ENCODE measurements at places on chromosomes 2 and 18.
A peak's percentile ranks its signal among the peaks of the same experiment; 100 is the strongest.

GRCh38 chr2:23449831-23450331 lies 64.9 kb downstream of the KLHL29 start:
- DNase-seq, result no peak

- no peak for DNase-seq
Observed at GRCh38 chr2:16666449-16666801, 791 bp upstream of the CYRIA start.

DNA sequence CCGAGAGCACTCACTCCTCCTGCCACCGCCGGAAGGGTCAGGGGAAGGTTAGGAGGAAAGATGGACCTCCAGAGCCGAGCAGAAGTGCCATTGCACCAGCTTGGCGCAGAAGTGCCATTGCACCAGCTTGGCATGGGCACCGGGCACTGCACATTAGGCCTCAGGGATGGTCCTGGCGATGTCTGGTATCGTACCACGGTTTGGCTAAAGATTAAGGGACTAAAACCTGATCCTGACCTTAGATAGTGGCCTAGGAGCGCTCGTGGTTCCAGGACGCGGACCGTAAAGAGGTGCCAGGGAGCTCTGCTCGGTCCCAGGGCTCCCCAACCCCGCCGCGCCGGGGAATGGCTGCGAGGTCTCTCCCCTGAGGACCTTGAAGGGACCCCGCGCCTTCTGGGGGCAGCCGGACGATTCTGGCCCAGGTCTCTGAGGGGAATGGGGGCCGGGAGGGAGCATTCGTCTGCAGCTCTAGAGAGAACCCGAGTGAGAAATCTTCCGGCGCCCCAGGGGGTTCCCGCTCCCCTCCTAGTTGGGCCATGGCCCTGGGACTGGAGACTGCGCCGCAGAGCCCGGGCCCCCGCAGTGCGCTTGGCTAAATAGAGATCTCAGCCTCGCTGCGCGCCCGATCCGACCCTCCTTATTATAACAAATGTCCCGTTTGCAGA lies 1.8 kb downstream of the PAX8 start:
- DNase-seq, result no peak

GRCh38 chr18:70029163-70029562 lies 81.5 kb upstream of the CD226 start:
- no peak for DNase-seq

DNA sequence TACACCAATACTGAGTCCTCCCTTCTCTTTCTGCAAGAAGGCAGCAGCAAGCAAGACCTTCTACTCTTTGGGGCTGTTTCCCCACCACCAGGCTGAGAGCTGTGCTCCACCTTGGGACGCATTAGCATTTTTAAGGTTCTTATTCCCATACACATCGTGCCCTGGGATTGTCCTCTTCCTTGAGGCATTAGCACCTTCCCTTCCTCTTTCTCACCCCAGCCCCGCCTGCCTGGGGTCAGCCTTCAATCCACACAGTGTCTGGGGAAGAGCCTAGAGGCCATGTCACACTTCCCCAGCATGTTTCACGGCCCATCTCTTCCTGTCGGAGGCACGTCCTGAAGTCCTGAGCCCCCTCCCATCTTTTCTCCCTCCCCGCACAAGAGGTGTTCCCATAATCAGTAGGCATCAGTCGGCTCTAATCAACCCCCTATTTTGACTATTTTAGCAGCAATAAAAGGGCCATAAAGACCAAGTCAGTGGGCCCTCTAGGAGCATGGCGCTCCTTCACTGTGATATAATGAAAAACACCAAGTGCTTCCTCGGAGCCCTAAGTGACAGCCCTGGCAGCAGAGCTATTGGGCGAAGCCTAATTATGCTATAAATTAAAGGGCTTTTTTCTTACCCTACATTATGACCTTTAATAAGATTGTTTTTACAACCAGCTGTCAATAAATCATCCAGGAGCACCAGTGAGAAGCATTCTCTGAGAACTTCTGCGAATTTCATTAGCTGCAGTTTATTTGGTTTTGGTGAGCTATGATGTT lies 55.0 kb upstream of the PKDCC start:
- no peak for DNase-seq

DNA sequence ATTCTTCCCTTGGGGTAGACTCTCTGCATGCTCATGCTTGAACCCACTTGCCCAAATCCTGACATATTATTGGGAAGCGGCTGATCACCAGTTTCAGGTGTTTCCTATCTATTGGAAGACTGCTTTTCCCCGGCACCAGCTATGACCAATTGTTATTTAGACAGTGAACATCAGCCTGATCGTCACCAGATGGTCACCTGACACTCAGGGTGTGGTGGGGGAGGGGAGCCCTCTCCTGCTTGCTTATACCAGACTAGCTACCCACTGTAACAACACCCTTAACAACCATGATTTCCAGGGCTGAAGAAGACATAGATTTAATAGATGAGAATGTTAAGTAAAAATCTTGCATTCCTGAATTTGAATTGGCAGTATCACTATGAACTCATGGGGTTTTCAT lies 44.3 kb downstream of the RBM43 start:
- DNase-seq, result no peak

DNA sequence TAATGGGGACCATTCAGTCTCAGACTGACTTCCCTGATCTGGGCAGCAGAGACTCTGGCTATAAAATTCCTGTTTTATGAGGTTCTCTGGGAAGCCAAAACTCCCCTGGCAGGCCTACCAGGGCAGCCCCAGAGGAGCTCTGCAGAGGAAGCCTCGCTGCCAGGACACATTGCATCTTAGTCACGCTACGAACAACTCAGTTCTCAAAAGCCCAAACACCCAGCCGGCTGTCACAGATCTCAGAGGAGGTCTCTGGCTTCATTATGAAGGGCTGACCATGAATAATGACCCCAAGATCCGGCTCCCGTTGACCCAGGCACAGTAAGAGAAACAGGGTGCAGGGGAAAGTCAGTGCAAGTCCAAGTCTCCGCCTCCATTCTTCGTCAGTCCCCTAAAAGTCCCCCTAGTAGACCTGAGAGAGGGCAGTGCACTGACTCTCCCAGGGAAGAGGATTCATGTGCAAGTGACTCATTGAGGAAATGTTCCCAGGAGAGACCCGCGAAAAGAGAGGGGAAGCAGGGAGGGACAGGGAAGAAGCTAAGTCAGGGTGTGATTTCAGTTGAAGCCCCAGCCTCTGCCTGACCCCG lies 212.3 kb downstream of the CYP26B1 start:
- DNase-seq, result no peak

- no peak for DNase-seq
Observed at GRCh38 chr2:17517481-17518211, 594 bp downstream of the RAD51AP2 start.

DNA sequence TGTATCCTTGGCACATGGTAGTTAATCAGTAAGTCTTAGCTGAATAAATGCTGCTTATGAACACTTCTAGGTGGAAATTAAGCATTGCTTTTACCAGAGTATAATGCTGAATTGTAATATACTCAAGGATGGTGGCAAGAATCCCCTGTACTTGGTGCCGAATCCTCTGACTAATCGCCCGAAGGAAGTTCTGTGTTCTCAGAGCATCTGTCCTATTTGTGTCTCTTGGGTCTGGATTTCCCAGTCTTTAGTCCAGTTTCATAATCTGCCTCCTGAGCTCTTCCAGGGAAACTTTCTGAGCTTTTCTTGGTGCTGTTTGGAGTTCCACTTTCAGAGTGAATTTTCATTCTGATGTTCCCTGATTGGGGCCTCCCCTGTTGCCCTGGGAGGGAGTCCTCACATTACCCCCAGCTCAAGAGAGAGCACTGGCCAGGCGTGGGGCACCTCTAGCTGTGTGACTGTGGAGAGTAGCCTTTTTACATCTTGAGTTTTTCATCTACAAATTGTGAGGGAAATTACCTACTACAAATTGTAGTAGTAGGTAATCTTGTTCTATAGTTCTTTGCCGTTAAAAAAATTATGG lies 144.9 kb downstream of the LTBP1 start:
- DNase-seq, result no peak

GRCh38 chr2:18987592-18988073 lies 370.8 kb downstream of the OSR1 start:
- no peak for DNase-seq

DNA sequence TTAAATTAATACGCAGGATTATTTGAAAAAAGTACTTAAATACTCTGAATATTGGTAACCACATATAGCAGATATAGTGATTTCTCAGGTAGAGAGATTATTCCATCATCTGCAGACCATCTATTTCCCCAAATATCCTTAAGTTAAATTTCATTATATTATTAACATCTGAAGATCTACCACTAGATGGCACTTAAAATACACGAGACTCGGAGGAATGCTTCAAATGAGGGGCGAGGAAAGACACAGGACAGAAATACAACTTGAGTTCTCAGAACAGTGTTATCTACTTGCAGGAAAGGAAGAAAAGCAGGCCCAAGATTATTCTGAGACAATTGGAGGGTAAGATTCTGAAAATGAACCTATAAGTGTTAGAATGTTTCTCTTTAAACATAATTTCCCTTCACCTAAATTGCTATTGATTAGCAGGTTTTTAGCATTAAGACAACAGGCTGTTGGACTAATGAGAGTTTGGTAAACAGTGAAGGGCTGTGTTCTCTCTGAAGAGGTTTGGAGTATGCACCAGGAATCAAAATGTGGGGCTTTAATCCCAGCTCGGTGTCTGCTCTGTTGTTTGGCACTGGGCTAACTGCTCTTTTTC lies 76.9 kb upstream of the GCFC2 start:
- DNase-seq, result no peak

GRCh38 chr18:23884681-23885375 lies 129.7 kb upstream of the TTC39C start:
- DNase-seq, result no peak

DNA sequence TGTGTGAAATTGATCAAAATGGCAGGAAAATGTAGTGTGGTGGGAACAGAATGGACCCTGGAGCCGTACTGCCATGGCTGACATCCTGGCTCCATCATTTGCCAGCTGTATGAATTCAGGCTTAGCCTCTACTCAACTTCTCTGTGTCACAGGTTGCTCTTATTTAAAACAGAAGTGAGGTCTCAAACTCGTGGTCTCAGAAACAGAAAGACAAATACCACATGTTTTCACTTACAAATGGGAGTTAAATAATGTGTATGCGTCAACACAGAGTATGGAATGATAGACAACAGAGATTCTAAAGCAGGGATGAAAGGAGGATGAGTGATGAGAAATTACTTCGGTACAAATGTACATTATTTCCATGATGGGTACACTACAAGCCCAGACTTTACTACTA lies 227.4 kb downstream of the DCC start:
- no peak for DNase-seq

GRCh38 chr2:59463426-59463825 lies 1090.0 kb downstream of the BCL11A start:
- no peak for DNase-seq

DNA sequence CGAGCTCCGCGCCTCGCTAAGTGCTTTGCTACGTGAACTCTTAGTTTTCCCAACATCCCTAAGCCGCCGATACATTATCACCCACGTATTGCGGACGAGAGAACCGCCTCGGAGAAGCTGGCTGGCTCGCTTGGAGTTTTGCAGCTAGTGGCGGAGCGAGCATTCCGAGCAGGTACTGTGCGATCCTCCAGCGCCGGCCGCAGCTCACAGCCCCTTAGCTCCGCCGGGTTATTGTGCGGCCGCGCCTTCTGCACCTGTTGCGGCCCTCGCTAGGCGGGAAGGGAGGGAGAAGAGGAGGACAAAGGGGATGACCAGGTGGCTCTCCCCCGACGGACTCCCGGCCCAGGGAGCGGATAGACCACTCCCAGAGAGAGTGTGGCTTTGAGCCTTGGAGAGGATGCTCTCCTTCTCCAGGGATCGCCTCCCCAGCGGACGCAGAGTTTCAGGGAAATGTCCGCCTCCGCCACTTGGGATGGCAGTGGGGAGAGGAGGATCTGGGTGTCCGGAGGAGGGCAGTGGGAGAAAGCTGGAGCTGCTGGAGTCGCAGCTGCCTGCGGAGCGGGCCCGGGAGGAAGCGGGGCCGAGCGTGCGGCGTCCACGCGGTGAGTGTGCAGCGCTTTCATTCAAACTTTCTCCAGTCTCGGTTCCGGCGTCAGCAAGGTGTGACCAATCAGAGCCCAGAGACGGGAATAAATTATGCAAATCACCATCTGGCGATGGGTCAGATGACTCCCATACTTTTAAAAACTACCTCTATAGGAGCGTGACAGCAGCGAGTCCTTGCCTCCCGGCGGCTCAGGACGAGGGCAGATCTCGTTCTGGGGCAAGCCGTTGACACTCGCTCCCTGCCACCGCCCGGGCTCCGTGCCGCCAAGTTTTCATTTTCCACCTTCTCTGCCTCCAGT lies at the start of gene LIPG:
LIPG (plus strand) TSS at position 769 of the 905 bp plus-strand sequence. CDS start 252 bp downstream, outside the sequence.
- peak; percentile 37 for DNase-seq

DNA sequence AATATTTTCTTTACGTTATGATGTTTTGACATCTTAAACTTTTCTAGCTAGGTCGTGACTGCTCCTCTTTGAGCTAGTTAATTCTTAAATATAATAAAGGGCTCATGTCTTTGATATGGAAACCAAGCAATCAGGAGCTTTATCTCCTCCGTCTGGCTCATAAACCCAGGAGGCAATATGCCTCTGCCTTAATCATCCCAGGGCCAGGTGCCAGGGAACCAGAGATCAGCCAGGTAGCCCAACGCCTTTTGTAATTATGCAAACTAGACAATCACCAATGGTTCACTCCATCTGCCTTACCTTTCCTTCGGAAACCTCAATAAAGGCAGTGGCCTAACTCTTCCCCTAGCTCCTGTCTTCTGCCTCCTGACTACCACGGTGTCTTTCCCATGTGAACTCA lies 213.7 kb downstream of the KCNJ3 start:
- DNase-seq, result no peak
